ENCODE measurements at places on chromosomes 4 and X. TPM values are rescaled to one million over a fixed set of nuclear protein-coding genes. Genes with fewer than 3 reads are reported as not detected.

The SMS gene
- 280 TPM for total RNA-seq

The GIMD1 gene
- total RNA-seq, result not detected

GRCh38 chr4:149521611-149522425, 293.8 kb downstream of the IQCM start:
- peaks cover 5% of the 10 kb centered on the region for H3K4me1 ChIP-seq
- no peaks in the 10 kb centered on the region for H3K36me3 ChIP-seq
- H3K27me3 ChIP-seq, result no peaks in the 10 kb centered on the region
- no peak overlapping the region for H3K27ac ChIP-seq
- DNase-seq, result no peak
- no peak overlapping the region for H3K4me3 ChIP-seq

DNA sequence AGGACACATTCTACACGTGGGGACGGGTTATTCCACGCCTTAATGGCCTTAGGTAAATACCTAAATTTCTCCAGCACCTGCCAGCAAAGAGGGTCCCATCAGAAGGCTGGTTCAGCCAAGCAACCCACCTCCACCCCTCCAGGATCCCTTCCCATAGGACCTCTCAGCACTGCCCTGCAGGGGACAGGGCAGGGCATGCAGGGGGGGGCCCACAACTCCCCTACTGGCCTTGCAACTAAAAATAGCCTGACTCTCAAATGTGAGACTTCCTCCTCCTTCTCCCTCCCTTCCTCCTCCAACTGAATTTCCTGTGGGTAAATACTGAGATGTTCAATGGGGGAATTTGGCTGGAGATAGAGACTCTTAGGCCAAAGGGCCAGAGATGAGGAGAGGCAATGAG, 6.3 kb downstream of the LAS1L start:
- no peak overlapping the region for H3K27ac ChIP-seq
- H3K4me3 ChIP-seq, result no peak overlapping the region
- peaks cover 6% of the 10 kb centered on the region for H3K36me3 ChIP-seq
- H3K27me3 ChIP-seq, result no peaks in the 10 kb centered on the region
- H3K4me1 ChIP-seq, result peaks cover 4% of the 10 kb centered on the region
- no peak for DNase-seq

GRCh38 chrX:66200855-66201795, 37.1 kb downstream of the HEPH start:
- H3K36me3 ChIP-seq, result peaks cover 14% of the 10 kb centered on the region
- no peaks in the 10 kb centered on the region for H3K27me3 ChIP-seq
- DNase-seq, result no peak

Measured in progenitor cell of endocrine pancreas (in vitro differentiated cells).